ENCODE measurements at places on chromosomes 5 and 9.

- no peak for ATAC-seq
Measured at GRCh38 chr5:112779531-112779930, 41.8 kb downstream of the APC start.

DNA sequence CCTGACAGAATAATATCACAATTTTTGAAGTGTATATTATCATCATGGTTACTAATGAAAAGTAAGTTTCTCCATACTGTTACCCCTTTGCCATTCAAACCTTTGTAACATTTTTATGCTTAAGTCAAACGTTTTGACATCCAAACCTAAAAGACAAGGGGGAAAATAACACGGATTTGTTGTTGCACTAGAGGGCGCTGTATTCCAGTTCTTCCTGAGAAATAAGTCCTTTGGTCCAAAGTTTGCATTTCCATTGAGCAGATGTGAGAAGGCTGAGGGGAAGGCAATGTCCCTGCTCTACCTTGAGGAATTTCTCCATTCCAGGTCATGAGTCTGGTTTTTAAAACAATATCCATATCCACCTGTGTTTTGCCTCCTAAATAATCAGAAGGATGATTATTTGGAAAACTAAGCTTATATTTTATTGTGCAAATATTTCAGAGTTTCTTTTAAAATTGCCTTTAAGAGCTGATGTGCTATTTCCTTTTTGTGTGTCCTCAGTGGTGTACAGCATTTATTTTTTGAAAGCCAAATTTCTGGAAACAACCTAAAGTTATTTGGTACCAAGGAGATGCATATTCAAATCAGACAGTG is 9.7 kb downstream of the LECT2 start:
- ATAC-seq = peak; percentile 84

- no peak for ATAC-seq
Measured at GRCh38 chr9:110255034-110255462, 1.3 kb downstream of the TXN start.

DNA sequence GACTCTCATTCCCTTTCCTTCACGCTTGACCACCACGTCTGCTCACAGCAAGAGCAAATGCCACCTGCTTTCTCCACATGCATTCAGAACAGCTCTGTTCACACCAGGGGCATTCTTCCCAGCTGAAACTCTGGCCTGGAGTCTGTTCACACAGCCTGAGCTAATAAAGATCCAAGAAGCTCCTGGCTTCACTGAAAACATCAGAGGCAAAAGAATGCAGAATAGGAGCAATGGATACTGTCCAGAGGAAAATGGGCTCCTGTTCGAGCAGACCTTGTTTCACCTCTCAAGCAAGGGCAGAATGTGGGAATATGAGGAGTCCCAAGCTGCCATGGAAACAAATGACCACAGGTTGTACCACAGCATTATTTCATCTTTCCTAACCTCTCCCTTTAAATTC is 402.7 kb upstream of the TNC start:
- no peak for ATAC-seq

GRCh38 chr5:17219006-17219422 is 1.6 kb downstream of the BASP1 start:
- ATAC-seq = peak; percentile 23

DNA sequence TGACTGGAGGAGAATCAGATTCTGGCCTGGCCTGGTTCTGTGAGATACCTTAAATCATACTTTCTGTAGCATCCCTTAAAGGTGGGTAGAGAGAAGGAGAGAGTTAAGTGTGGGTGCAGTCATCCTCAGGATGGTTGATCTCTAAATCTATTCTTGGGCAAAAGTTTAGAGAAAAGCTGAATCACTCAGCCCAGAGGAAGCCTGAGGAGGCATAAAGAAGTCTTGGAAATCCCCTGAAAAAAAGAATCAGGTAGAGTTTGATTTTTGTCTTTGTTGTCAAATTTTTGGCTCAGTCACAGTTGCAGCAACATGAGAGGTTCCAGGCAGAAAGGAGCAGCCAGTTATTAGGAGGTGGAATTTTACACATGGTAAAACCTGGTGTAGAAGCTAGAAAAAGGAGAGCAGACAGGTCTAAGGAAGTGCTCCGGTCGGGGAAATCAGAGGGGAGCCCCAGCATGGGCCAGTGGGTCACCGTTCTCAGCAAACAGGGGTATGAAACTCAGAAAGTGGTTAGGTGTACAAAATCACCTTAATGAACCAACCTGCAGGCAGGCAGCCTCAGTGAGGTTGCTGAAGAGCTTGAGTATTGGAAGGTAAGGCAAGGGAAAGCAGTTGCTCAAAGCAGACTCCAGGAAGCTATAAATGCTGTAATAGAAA is 116.2 kb upstream of the CNTLN start:
- no peak for ATAC-seq

DNA sequence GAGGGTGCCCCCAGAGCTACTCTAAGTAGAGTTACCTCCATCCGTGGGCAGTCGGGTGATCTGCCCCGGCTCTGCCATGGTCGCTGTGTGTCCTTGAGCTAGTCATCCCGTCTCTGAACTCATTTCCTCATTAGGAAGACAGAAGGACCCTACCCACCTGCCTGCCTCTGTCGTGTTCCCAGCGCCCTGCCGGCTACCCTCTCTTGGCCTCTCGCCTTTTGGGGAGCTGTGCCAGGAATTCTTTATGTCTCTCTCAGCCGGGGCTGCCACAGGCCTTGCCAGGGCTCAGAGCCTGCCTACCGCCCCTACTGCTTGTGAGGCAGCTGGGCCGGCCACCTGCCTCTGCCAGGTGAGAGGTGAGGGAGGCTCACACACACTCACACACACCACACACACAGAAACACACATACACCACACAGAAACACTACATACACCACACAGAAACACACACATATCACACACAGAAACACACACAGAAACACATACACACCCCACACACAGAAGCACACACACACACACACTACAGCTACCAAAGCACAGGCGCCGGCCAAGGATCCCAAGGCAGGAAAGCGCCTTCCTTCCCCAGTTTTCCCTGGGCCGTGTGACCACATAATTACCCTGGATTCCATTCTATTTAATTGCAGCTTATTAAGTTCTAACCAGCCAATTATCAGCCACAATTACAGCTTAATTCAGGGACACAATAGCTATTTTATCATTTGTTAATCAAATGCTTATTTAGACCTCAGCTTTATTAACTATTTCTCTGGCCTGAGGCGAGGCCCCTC is 41.7 kb downstream of the UNC5A start:
- no peak for ATAC-seq

GRCh38 chr5:68154119-68154857 is 61.3 kb upstream of the PIK3R1 start:
- no peak for ATAC-seq

- ATAC-seq = peak; percentile 65
Measured at GRCh38 chr5:181088289-181088688, 42.7 kb downstream of the OR2V1 start.

DNA sequence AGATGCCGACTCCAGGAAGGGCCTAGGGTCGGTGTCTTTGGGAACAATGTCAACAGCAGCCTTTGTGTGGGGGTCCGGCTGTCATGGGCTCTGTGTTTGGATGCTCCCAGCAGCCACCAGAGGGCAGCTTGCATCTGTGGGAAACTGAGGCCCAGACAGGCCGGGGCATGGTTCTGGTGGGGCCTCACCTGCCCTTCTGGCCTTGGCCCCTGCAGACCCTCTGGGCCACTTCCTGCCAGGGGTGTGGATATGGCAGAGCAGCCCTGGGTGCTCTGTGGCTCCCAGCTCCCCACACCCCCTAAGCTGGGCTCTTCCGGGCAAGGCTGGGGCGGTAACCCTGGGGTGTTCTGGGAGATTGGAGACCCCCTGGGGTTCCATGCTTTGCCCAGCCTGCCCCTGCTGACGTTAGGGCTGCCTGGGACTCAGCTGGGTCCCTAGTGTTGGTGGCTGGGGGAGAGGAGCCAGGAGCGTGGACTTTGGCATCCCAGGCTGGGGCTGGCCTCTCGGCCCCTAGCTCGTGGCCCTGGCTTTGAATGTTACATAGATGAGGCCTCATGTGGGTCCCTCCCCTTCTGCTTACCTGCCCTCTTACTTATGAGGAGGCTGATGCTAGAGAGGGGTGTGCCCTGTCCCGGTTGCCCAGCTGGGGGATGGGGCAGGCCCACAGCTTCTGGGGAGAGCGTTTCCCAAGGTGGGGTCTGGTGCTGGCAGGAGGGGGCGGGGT is 38.3 kb downstream of the RXRA start:
- ATAC-seq = no peak

GRCh38 chr5:127079994-127080491 is 6.7 kb upstream of the C5orf63 start:
- no peak for ATAC-seq

- no peak for ATAC-seq
Measured at GRCh38 chr9:134627417-134628353, 13.9 kb upstream of the COL5A1 start.

GRCh38 chr5:89901346-89901745 is 508.2 kb downstream of the CETN3 start:
- no peak for ATAC-seq

GRCh38 chr5:170283296-170283695 is 14.3 kb downstream of the LCP2 start:
- no peak for ATAC-seq

GRCh38 chr5:94254214-94254613 is 364.2 kb downstream of the KIAA0825 start:
- no peak for ATAC-seq

GRCh38 chr5:160628619-160628968 is 206.9 kb downstream of the PTTG1 start:
- ATAC-seq = no peak

GRCh38 chr5:132767150-132767549 is 9.9 kb downstream of the SEPTIN8 start:
- ATAC-seq = no peak

DNA sequence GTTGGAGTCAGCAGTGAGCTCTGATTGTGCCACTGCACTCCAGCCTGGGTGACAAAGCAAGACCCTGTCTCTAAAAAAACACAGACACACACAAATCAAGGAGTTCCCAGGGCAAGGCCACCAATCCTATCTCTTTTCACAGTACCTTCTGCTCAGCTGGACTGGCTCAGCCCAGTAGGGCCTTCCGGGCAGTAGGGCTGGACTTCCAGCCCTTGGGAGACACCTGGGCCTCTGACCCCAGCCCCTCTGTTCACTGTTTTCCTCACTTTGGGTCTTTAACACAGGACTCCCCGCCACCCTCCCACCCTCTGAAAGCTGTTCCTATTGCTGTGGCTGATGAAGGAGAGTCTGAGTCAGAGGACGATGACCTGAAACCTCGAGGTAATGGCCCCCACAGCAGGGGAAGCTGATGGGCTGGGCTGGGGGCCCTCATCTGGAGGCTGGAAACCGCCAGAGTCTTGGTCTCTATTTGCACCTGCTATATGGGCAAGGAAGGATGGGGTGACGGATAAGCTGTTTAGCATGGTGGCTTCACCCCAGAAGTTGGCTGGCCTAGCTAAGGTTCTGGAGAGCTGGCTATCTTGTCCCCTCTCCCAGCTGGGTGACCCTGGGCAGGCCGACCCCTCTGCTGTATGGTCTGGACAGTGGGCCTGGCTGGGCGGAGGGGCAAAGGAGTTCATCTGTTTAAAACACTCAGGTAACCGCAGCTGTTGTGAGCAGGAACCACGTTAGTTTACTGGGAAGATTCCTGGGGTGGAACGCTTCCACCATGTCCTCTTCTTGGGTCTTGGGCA is 25.6 kb downstream of the USP20 start:
- no peak for ATAC-seq

DNA sequence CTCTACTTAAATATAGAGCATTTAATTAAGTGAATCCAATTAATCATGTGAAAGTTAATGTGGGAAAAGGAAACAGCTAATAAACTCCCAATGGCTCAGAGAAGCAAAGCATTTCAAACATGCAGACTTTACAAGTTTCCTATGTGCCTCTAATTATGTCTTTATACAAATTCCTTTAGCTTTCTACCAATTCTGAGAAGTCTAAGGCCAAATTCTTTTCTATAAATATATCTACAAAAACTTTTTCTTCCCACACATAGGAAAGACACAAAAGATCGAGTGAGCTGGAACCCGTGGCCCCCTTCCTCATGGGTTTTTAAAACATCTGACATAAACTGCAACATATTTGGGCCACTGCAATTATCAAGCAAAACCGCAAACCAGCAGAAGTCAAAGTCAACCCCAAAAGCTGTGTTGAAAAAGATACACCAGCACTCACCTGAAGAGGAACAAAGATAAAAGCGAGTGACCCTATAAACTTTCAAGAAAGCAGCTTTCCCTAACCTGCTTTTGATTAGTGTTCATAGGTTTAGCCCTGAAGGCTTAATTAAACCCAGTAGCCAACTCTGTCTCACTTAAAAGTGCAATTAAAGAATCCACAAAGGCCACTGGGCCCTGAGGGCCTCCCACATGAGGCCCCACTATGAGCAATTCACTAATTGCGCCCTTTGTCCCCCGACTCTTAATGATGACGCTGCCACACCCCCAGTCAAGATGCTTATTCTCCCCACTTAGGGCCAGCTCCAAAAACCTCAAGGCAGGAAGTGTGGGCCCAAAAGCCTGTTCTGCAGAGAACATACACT is 12.1 kb downstream of the SEMA5A start:
- ATAC-seq = no peak

- no peak for ATAC-seq
Measured at GRCh38 chr5:126044931-126045565, 378.2 kb upstream of the GRAMD2B start.

GRCh38 chr9:76302947-76303550 is 91.2 kb downstream of the RFK start:
- ATAC-seq = peak; percentile 77

- ATAC-seq = no peak
Measured at GRCh38 chr5:114969482-114969881, 200.2 kb downstream of the TRIM36 start.

DNA sequence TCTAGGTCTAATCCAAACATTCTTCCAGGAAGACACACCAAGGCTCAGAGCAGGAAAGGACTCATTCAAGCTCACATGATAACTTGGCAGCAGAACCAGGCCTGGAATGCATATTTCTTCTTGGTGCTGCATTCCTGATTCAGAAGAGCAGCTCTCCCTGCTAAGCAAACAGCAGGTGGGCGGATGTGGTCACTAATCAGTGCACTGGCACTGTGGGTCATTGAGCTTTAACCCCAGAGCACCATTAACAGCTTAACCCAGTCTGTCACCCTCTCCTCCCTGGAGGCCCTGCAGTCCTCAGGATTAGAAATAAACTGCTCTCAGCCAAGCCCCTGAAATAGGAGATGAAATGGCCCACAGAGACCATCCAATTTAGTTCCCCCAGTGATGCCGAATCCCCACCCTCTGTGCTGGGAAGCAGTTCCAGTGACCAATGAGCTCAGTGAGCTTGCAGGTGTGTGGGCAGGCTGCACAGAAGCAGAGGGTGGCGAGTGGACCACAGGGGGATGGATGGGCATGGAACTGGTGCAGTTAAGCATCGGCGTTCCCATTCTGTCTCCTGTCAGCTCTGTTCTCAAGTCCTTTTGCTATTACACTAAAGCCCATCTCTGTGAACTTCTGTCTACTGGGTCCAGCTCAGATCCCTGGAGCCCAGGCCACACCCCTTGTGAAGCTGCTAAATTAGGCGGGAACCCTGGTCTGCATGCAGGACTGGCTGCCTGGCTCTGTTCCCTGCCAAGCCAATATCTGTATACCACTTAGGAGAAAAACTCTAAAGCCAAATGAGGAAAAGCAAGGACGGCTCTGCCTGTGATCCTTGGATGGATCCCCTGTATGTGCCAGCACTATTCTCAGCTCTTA is 16.6 kb upstream of the MEGF9 start:
- peak; percentile 70 for ATAC-seq

- ATAC-seq = no peak
Measured at GRCh38 chr9:137311986-137312851, 10.1 kb upstream of the NRARP start.
